Foreskin melanocyte (primary cell): ENCODE measurements at places on chromosomes 6 and 20.
A peak's percentile ranks its signal among the peaks of the same experiment; 100 is the strongest.

GRCh38 chr6:88983532-88983931, 20.1 kb upstream of the RNGTT start:
- DNase-seq, result no peak

DNA sequence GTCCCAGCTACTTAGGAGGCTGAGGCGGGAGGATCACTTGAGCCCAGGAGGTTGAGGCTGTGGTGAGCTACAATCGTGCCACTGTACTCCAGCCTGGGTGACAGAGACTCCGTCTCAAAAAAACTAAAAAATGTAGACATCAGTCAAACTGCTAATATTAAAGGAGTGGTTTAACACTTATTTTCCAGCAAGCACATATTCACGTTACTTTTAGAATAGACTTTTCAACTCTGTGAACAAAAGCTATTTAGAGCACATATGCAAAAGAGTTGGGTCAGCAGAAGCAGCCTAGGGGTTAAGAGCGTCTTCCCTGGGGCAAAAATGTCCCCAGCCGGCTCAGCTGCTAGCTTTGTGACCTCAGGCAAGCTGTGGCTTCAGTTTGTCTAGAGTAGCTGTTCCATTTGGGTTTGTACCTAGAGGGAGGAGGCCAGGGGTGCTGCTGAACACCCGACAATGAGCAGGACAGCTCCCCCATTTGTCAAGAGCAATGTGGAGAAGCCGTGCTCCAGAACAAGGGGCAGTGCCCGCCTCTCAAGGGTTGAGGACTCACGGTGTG, 62.5 kb upstream of the PTGIS start:
- DNase-seq, result no peak

GRCh38 chr6:105882121-105882803, 203.9 kb upstream of the PRDM1 start:
- DNase-seq, result no peak

DNA sequence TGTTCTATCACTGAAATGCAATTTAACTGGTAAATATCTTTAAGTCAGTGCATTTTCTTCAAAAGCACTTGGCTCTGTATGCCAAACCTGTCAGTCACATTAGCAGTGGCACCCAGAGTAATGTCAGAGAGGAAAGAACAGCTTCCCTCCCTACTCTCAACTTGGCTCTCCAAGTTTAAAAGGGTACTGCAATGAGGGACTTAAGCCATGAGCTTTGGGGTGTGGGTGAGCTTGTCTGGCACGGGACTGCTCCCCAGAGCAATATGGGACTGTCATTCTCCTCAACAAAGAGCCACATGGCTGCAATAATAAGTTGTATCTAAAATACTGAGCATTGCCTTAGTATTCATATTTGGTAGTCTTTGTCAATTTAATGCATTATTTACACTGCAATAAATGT, 4.0 kb downstream of the GCM2 start:
- no peak for DNase-seq

- no peak for DNase-seq
Observed at GRCh38 chr6:157226026-157226625, 97.2 kb downstream of the TMEM242 start.

DNA sequence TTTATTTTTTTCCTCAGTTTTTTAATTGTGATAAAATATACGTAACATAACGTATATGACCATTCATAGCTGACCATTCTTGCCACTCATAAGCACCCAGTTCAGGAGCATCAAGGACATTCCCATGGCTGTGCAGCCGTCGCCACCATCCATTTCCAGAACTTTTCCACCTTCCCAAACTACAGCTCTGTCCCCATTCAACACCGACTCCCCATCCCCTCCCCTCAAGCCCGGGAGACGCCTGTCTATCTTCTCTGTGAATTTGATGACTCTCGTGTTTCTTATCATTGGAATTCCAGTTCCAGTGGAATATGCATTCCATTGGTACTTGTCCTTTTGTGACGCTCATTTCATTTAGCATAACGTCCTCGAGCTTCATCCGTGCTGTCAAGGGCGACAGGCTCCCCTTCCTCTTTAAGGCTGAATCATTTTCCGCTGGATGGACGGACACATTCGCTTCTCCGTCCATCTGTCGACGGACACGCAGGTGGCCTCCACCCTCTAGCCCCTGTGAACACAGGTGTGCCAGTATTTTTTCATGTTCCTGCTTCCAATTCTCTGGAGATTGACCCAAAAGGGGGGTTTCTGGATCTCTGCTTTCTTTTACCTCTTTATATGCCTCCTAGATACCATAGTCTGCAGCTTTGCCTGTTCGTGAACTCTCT, 88.1 kb downstream of the YTHDF1 start:
- DNase-seq, result no peak

DNA sequence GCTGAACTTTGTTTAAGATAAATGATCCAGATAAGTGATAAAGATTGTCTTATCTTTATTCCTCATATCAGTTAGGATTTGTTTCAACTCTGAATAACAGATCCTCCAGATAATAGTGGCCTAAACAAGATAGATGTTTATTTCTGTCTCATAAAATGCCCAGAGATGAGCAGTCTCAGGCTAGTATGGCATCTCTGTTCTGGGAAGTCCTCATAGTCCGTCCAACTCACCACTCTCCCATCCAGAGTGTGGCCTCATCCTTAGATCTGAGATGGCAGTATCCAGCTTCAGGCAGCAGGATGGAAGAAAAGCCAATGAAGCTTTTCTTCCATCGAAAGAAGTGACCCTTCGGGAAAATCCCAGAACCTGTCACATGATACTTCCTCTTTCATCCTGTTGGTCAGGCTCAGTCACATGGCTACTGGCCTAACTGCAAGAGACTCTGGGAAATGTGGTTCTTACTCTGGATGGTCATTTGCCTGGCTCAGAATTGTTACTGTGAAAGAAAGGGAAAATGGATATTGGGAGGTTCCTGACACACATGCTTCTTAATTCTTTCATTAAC, 29.4 kb upstream of the TAGAP start:
- DNase-seq, result peak; percentile 53
